ENCODE measurements at places on chromosomes 3 and 15. TPM values are rescaled to one million over a fixed set of nuclear protein-coding genes. Genes with fewer than 3 reads are reported as not detected.

DNA sequence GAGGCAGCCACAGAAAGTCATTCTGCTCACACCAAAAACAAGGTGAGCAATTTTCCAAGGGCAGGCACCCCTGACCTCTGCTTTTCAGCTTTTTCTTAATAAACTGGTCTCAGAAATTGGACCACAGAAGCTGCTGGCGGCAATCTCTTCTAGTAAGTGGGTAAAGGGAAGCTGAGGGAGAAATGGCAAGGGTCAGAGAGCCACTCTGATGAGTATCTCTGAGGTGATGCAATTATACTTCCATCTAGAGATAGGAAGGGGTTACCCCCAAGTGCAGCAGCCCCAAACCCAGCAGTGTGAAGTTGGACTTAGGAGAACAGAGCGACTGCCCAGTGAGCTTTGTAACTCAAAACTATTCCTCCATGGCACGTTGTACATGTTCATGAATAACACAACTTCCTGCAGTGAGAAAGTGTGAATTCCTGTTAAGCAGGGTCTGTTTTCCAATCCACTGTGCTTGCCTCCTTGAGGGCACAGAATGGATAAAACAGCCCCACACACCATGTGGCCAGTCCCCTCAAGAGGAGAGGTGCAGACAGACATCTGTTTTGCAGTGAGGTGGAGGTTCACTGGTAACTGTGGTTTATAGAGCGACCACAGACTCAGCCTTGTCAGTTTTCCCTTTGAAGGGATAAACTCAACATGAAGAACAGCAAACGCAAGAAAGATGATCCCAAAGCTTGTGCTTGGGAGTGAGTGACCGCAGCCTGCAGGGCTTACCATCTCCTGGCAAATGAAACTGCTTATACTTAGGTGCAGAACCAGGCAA lies 683.4 kb upstream of the CFAP20DC start:
- no peaks in the 10 kb centered on the region for H3K36me3 ChIP-seq
- peaks cover 24% of the 10 kb centered on the region for H3K4me1 ChIP-seq
- peaks cover 3% of the 10 kb centered on the region for H3K27me3 ChIP-seq
- no peak overlapping the region for H3K27ac ChIP-seq
- no peak overlapping the region for H3K4me3 ChIP-seq

GRCh38 chr15:27514526-27514925 lies 543.5 kb downstream of the GABRG3 start:
- H3K27ac ChIP-seq = no peak overlapping the region
- H3K36me3 ChIP-seq = peaks cover under 1% of the 10 kb centered on the region
- no peak overlapping the region for H3K4me3 ChIP-seq
- DNase-seq = no peak

DNA sequence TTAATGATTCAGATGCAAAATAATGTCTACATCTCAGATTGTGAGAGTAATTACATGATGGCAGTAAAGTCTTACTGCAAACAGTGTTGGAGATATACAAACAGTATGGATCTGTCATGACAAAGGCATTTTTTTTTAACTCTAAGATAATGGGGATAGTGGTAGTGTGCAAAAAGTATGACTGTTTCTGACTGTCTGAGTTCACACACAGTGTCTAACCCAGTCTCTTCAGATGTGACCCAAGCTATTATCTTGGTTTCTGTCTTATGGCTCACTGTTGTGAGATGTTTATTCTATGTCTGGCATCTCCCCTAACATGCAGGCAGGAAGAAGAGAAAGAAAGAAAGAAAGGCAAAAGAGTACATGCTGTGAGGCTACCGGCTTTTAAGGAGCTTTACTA lies 17.0 kb downstream of the RPL39L start:
- H3K27me3 ChIP-seq = no peaks in the 10 kb centered on the region
- H3K36me3 ChIP-seq = no peaks in the 10 kb centered on the region
- peaks cover 4% of the 10 kb centered on the region for H3K4me1 ChIP-seq
- DNase-seq = no peak

DNA sequence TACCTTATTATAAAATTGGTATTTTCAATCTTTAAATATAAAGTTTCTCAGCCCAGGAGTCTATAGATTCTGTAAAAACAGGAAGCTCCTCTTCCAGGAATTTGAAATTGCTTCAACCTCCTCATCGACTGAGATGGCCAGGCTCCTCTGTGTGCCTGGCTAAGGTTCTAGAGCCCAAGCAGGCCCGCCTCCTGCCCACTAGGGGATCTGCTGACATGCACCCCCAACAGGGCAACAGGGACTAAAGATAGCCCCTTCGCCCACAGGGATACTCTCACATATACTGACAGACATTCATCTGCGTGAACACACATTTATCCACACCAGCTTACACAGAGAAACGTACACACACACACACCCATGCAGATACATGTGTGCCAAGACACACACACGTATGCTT lies 183.1 kb upstream of the TLE3 start:
- H3K4me3 ChIP-seq = no peak overlapping the region
- no peaks in the 10 kb centered on the region for H3K27me3 ChIP-seq

DNA sequence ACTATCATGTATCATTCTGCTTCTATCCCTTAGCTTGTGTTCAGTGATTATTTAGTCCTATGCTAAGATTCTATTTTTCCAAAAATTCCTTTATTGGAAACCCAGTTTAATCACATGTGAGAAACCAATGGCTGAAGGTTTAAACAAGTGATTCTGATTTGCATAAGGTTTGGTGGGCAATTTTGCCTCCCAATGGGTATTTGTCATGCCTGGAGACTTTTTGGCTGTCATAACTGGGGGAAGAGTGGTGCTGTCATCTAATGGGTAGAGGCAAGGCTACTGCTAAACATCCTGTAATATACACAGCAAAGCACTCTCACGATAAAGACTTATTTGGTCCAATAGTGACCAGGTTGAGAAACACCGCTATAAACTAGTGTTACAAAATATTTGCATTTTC lies 148.7 kb downstream of the ALCAM start:
- H3K27me3 ChIP-seq = no peaks in the 10 kb centered on the region
- no peak overlapping the region for H3K27ac ChIP-seq
- H3K36me3 ChIP-seq = no peaks in the 10 kb centered on the region
- H3K4me3 ChIP-seq = no peak overlapping the region
- H3K4me1 ChIP-seq = peaks cover 3% of the 10 kb centered on the region
- DNase-seq = no peak

DNA sequence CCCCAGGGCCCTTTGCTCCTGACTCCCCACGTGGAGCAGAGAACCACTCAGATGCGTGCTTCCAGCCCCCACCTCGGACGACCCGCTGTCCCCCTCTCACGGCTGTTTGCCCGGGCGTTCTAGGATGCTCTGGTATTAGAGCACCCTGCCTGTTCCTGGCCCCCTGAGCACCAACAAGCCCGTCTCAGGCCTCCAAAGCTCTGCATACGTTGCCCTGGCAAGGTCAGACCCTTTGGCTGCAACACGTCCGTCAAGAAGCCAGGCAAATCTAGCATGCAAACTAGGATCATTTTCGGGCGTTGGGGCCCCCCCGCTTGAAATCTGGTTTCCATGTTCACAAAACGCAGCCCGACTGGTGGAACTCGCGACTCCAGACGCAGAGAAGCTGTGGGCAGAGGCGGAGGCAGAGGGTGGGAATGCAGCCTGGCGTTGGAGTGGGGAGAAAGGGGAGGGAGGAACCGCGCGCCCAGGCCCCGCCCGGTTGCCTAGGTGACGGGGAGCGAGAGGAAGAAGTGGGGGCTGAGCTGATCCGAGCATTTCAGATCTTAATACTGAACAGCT lies 86.2 kb upstream of the PIAS1 start:
- H3K27ac ChIP-seq = no peak overlapping the region
- H3K36me3 ChIP-seq = no peaks in the 10 kb centered on the region
- H3K4me3 ChIP-seq = no peak overlapping the region
- peaks cover 34% of the 10 kb centered on the region for H3K27me3 ChIP-seq
- DNase-seq = peak; percentile 14
- H3K4me1 ChIP-seq = peaks cover 9% of the 10 kb centered on the region

DNA sequence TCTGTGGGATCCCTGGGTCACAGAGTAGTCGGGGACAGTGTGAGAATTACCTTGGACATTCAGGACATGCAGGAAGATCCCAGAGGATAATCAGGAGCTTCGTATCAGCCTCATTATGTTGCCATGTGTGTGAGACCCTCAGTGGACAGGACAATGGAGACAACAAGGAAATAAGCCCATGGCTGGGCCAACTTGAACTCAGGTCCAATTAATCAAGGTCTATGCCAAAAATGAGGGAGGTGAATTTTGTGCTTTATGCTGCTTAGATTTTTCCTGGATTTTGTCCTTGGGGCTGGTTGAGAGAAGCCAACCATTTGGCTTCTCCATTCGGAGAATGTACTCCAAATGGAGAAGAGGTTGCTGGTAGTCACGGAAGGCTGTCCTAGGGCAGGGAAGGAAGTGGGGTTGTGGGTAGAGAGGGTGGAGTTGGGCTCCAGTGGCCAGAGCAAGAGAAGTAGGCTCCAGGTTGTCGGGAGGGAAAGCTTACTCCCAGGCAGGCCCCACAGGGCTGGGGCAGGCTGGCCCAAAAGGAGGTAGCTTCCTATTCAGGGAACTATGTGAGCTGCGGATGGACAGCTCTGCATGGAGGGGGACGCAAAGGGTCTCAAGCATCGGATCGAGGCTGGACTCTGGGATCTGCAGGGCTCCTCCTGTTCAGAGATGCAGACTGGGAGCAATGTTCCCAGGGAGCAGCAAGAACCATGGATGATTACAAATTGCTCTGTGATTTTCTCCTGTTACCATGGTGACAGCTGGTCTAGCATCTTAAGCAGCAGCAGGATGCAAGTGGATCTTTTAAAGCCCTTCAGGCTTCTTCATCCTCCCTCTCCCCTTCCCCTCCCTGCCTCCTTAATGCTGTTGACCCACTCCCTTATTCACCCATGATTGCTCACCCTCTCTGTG lies 91.1 kb downstream of the WNT7A start:
- no peak overlapping the region for H3K27ac ChIP-seq
- H3K4me1 ChIP-seq = no peaks in the 10 kb centered on the region
- H3K4me3 ChIP-seq = no peak overlapping the region
- H3K36me3 ChIP-seq = no peaks in the 10 kb centered on the region
- no peak for DNase-seq
- peaks cover 2% of the 10 kb centered on the region for H3K27me3 ChIP-seq

DNA sequence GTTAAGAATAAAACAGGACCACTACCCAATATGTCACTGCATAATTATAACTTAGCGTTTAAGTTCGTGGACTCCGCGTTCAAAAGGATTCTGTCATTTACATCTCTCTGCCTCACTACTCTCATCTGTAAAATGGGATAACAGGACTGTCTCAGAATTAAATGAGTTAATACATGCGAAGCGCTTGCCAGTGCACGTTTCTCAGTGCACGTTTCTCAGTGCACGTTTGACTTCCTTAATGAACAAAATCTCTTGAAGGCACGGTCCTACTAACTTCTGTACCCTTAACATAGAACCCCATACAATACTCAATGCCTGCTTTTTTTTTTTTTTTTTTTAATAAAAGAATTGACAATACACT lies 499 bp downstream of the RABL3 start:
- peak overlapping the region; percentile 84 for H3K4me3 ChIP-seq
- H3K27me3 ChIP-seq = no peaks in the 10 kb centered on the region
- peaks cover 22% of the 10 kb centered on the region for H3K36me3 ChIP-seq
- peak overlapping the region; percentile 96 for H3K27ac ChIP-seq

- H3K4me1 ChIP-seq = no peaks in the 10 kb centered on the region
- peaks cover 7% of the 10 kb centered on the region for H3K27me3 ChIP-seq
- no peak overlapping the region for H3K4me3 ChIP-seq
- H3K36me3 ChIP-seq = no peaks in the 10 kb centered on the region
These were observed 19.3 kb downstream of the MUC13 start for GRCh38 chr3:124915254-124915653.

- peaks cover 62% of the 10 kb centered on the region for H3K4me1 ChIP-seq
- peak overlapping the region; percentile 85 for H3K27ac ChIP-seq
- H3K4me3 ChIP-seq = peak overlapping the region; percentile 65
- no peaks in the 10 kb centered on the region for H3K27me3 ChIP-seq
- H3K36me3 ChIP-seq = peaks cover 36% of the 10 kb centered on the region
- DNase-seq = no peak
These were observed 38.2 kb downstream of the NBEAL2 start for GRCh38 chr3:47017504-47018268.

ASB14 gene
- not detected for total RNA-seq

TXNRD3 gene
- total RNA-seq = 4.5 TPM

P2RY12 gene
- not detected for total RNA-seq
